ENCODE measurements at places on chromosomes 3 and 15. TPM values are rescaled to one million over a fixed set of nuclear protein-coding genes. Genes with fewer than 3 reads are reported as not detected.

The PLSCR5 gene
- not detected for total RNA-seq

The PODXL2 gene
- total RNA-seq = 1.0 TPM

The IL17RD gene
- 8.9 TPM for total RNA-seq

The CD200 gene
- not detected for total RNA-seq

The MME gene
- total RNA-seq = 422 TPM

The SPATA12 gene
- total RNA-seq = 0.15 TPM

The TMCO5A gene
- not detected for total RNA-seq

The ARL6 gene
- 10.9 TPM for total RNA-seq

The DPPA4 gene
- total RNA-seq = not detected

The ITIH1 gene
- total RNA-seq = not detected

The GNAT1 gene
- total RNA-seq = not detected

The LEO1 gene
- total RNA-seq = 23.8 TPM
